ENCODE measurements at places on chromosomes 4 and X.

DNA sequence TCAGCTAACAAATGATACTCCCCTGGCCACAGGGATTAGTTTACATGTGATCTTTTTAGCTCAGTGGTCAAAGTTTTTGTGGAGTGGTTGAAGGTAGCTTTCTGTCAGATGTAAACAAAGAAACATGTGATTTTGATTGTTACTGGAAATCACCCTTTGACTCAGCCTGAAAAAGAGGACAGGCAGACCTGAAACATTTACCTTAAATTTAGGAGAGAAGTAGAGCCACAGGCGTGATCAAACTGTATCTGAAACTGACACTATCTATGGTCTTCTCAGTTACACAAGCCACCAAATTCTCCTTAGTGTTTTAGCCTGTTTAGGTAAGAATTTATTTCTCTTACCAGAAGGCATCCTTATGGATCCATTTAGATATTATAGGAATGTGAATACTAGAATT is 136.7 kb downstream of the CBLL2 start:
- no peak for DNase-seq

- no peak for DNase-seq
Measured at GRCh38 chr4:184621518-184621917, 27.7 kb downstream of the CASP3 start.

DNA sequence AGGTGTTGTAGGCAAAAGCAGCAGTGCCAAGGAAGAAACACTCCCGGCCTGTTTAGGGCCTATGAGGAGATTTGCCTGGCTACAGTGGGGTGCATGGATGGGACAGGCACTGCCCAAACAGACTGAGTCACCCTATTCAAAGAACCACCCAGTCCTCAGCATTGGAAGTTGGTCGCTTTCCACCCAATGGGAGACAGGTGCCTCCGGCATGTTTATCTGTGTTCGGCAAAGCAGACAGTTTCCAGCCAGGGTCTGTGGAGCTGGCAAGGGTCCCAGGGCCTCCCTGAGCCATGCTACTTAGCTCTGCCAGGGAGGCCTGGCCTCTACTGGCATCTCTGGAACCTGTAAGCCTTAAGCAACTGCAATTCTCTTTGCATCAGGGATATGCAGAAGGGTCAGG is 165.1 kb upstream of the ATP6AP2 start:
- no peak for DNase-seq

DNA sequence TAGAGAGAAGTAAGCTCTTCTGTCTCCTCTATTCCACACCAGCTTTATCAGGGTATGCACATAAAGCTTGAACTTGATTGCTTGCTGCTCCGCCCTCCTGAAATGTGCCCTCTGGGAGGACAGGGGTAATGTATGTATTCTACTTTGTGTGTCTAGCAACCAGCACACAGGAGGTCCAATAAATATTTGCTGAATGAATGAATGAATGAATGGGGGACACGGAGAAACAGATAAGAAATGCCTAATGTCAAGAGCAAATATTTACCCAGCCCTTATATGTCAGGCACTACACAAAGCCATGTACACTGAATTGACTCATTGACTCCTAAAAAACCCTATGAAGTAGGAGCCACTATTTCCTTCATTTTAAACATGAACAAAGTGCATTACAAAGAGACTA is 2.3 kb upstream of the MSL3 start:
- DNase-seq, result no peak

DNA sequence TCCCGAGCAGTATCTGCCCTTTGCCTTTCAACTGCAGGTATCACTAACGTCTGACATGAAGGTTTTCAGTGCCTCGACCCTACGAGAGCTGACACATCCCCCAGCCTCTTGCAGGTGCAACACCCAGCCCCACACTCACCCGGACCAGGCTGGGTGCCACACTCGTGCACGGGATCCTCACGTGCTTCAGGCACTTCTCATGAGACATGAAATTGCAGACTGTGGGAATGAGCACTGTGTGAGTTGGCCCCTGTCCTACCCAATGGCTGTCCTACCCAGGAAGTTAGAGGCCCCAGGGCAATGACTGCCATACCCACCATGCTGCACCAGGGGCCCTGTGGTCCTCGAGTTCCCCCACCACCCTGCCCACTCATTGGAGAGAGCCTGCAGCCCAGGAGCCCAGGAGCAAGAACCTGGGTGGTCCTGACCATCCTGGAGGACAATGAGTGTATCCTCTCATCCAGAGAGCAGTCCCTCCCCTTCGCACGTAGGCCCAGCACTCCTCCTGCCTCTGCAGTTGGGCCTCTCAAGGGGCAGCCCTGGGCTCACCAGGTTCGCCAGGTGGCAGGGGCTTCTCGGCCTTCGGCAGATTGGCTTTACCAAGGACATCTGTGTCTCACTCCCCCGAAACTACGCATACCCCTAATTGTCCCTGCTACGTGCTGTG is 2.4 kb downstream of the DGKQ start:
- no peak for DNase-seq

DNA sequence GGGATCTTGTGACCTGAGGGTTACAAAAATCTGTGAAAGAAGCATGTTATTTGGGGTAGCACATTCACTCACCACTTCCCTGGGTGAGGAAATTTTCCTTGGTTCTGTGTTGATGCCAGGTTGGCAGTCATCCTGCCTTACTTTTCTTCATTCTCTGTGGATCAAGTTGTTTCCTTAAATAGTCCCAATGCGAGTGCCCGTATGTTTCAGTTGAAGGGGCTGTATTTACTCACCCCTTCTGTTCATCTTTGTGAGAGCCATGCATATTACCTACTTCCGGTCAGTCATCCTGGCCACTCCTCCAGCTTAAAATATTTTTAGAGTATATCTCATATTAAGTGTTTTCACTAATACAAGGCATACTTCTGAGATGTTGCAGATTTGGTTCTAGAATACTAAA is 2.6 kb upstream of the UGT2B7 start:
- DNase-seq, result no peak
